Right cardiac atrium (tissue), 5 donors: ENCODE measurements at places on chromosomes 3 and 15.

DNA sequence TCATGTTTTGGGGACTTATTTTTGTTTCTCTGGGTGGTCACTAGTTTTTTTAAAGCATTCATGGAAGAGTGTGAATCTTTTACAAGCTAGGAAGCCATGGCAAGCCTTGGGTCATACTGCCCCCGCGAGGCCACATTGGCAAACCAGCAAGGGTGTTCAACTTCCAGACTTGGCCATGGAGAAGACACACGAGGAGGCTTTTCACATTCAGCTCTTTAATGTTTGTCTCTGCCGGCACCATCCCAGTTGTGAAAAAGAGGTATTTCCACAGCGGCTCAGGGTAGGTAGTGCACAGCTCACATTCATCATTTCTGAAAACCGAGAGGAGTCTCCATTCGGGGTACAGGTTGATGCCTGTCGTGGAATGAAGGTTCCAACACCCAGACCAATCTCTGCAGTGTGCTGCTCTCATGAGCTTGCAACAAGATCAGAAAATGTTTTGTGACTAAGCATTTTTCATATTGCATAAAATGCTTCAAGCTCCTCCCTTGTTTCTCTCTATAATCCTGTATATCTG lies 7.7 kb downstream of the CCR5 start:
- DNase-seq = peak; percentile 66

- DNase-seq = no peak
Measured at GRCh38 chr3:30266524-30266923, 339.9 kb upstream of the TGFBR2 start.

- no peak for DNase-seq
Measured at GRCh38 chr3:133280586-133280985, 119.3 kb upstream of the BFSP2 start.

DNA sequence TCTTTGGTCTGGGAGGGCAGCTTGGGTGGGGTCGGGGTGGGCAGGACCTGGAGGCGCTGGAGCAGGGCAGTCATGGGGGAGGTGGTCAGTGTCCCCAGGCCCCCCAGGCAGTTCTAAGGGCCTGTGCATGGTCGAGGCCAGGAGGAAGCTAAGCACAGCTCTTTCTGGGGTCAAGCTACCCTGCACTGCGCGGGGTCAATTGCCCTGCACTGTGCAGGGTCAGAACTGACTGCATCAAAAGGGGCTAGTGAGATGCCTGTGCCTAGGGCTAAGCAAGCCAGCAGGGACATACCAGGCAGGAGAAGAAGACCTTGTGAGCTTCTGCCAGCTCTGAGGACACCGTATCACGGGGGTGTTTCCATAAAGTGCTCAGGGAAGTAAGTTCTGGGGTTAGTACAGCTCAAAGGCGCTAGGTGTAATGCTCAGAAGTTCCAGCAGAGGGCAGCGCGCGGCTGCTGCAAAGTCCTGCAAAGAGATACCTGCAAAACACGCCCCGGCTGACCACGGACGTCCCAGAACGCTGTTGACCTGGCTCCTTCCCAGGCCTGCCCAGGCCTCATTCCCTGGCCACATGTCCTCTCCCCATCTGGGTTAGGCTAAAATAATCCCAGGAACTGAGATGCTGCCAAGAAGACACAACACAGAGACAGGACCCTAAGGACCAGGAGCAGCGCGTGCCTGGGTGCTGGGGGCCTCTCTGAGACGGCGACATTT lies 18.8 kb upstream of the IQSEC1 start:
- peak; percentile 95 for DNase-seq
